ENCODE measurements at places on chromosomes 13 and 19.

DNA sequence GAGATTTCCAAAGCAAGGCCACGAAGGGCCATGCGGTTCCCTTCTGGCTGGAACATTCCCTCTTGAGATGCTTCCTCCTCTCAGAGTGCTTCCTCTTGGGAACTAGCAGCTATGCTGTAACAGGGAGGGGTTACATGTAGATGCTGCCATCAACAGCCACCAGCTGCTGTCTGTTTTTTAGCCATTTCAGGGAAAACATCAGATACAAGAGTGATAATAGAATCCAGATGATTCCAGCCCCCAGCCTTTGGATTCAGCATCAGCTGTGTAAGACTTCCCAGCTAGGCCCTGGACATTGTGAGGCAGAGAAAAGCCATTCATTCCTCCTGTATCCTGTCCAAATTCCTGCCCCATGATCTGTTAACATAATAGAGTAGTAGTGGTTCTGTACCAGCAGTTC is 8.2 kb upstream of the ZNF177 start:
- DNase-seq: no peak
- no peak overlapping the region for H3K4me3 ChIP-seq
- H3K36me3 ChIP-seq: peaks cover 49% of the 10 kb centered on the region
- no peak overlapping the region for H3K27ac ChIP-seq

DNA sequence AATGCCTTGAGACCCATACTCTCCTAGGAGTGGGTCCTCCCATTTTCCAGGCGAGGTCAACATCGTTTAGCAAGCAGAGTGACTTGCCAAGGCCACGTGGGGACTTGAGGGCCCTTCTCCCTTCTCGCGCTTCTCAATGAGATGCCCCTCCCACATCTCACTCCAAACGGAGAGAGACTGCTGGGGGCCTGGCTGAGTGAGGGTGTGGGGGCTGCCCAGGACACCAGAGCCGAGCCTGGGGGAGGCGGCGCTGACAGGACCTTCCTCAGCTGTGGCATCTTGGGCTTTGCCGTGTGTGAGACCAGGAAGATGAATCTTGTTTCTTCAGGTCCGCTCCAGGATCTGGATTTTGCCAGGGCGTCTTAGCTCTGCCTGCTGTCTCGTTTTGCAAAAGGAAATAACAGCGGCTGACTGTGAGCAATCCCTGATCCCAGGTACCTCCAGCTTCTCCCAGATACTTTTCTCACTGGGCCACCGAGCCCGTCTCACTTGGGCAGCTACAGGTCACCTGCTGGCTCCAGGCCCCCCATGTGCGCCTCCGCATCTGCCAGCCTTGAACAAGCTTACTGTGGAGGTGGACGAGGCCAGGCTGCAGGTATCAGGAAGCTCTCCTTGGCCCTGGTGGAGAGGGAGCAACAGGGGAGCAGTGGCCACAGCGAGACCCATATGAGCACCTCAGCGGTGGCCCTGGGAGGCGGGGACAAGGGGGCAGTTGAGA is 6.0 kb downstream of the COX6B2 start:
- H3K4me1 ChIP-seq: peaks cover 11% of the 10 kb centered on the region
- H3K36me3 ChIP-seq: peaks cover 1% of the 10 kb centered on the region
- no peak overlapping the region for H3K27ac ChIP-seq
- peaks cover 32% of the 10 kb centered on the region for H3K27me3 ChIP-seq

GRCh38 chr13:23620613-23621315 is 50.6 kb downstream of the TNFRSF19 start:
- DNase-seq: no peak
- no peak overlapping the region for H3K4me3 ChIP-seq
- H3K27me3 ChIP-seq: peaks cover 4% of the 10 kb centered on the region
- no peaks in the 10 kb centered on the region for H3K4me1 ChIP-seq
- H3K36me3 ChIP-seq: no peaks in the 10 kb centered on the region

- H3K27me3 ChIP-seq: no peaks in the 10 kb centered on the region
- peaks cover 2% of the 10 kb centered on the region for H3K36me3 ChIP-seq
- H3K4me3 ChIP-seq: peak overlapping the region; percentile 88
- H3K27ac ChIP-seq: no peak overlapping the region
- DNase-seq: no peak
- peaks cover 32% of the 10 kb centered on the region for H3K4me1 ChIP-seq
Observed at GRCh38 chr13:76884186-76884906, 1.9 kb downstream of the KCTD12 start.

DNA sequence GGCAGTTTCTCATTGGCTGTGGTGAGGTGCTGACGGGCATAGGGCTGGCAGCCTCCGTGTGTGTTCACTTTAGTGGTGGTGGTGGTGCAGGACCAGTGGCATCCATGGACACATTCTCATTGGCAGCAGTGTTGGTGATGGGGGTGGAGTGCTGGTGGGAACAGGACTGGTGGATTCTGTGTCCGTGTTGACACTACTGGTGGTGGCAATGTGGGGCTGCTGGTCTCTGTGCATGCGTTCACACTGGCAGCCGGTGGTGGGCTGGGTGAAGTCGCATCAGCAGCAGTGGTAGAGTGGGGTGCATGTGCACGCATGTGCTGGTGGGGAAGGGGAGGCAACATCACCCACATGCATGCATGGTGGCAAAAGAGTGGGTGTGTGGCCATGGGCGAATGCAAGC is 1471.4 kb upstream of the PCDH20 start:
- H3K4me1 ChIP-seq: no peaks in the 10 kb centered on the region
- H3K4me3 ChIP-seq: no peak overlapping the region
- no peaks in the 10 kb centered on the region for H3K36me3 ChIP-seq
- DNase-seq: no peak

- DNase-seq: no peak
- H3K4me1 ChIP-seq: no peaks in the 10 kb centered on the region
- H3K4me3 ChIP-seq: no peak overlapping the region
- no peaks in the 10 kb centered on the region for H3K36me3 ChIP-seq
- no peaks in the 10 kb centered on the region for H3K27me3 ChIP-seq
- H3K27ac ChIP-seq: no peak overlapping the region
Observed at GRCh38 chr13:21336609-21337349, 122.3 kb downstream of the ZDHHC20 start.

DNA sequence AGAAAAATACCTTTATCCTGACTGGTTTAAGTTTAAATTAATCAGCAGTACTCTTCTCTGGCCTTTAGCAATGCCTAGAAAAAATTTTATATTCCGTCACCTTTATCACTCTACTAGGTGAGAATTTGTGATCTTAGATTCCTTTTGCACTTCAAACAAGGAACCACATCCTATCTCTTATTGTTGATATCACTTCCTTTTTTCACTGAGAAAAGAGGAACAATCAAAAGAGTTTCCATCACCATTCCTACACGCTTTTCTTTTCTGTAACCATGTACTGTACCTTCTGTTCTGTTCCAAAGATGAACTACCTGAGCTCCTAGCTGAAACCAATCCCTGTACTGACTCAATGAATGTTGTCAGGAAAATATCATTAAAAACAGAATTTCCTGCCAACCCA is 1379.0 kb upstream of the MIR17HG start:
- H3K27me3 ChIP-seq: no peaks in the 10 kb centered on the region
- no peaks in the 10 kb centered on the region for H3K4me1 ChIP-seq
- H3K27ac ChIP-seq: no peak overlapping the region

DNA sequence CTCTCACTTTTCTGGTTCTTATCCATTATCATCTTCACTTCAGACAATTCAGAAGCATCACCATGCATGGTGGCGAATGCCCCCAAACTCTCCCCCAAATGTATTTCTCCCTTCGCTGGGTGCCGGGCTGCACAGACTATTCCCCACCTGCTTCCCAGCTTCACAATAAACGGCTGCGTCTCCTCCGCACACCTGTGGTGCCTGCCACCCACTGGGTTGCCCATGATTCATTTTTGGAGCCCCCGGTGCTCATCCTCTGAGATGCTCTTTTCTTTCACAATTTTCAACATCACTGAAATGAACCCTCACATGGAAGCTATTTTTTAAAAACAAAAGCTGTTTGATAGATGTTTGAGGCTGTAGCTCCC is 2.8 kb upstream of the F10 start:
- no peak overlapping the region for H3K27ac ChIP-seq
- H3K4me3 ChIP-seq: no peak overlapping the region
- no peaks in the 10 kb centered on the region for H3K36me3 ChIP-seq
- no peak for DNase-seq
- H3K27me3 ChIP-seq: peaks cover 10% of the 10 kb centered on the region

GRCh38 chr13:69524459-69525150 is 583.0 kb upstream of the ATXN8OS start:
- H3K27ac ChIP-seq: no peak overlapping the region
- DNase-seq: no peak
- no peaks in the 10 kb centered on the region for H3K4me1 ChIP-seq
- H3K27me3 ChIP-seq: no peaks in the 10 kb centered on the region
- no peaks in the 10 kb centered on the region for H3K36me3 ChIP-seq

GRCh38 chr13:39051157-39051556 is 12.9 kb downstream of the NHLRC3 start:
- H3K4me3 ChIP-seq: no peak overlapping the region
- no peak for DNase-seq
- H3K27ac ChIP-seq: no peak overlapping the region

GRCh38 chr13:114132419-114133121 is at the start of gene RASA3:
RASA3 (minus strand) TSS chr13:114132623; CDS start chr13:114132489, 134 bp downstream.
- peak within 1 kb of the TSS; percentile 93 for H3K4me3 ChIP-seq
- H3K27ac ChIP-seq: peak within 1 kb of the TSS; percentile 76
- H3K36me3 ChIP-seq: peaks cover 7% of the 10 kb centered on the region
- H3K4me1 ChIP-seq: peaks cover 56% of the 10 kb centered on the region
- H3K27me3 ChIP-seq: no peaks in the 10 kb centered on the region

DNA sequence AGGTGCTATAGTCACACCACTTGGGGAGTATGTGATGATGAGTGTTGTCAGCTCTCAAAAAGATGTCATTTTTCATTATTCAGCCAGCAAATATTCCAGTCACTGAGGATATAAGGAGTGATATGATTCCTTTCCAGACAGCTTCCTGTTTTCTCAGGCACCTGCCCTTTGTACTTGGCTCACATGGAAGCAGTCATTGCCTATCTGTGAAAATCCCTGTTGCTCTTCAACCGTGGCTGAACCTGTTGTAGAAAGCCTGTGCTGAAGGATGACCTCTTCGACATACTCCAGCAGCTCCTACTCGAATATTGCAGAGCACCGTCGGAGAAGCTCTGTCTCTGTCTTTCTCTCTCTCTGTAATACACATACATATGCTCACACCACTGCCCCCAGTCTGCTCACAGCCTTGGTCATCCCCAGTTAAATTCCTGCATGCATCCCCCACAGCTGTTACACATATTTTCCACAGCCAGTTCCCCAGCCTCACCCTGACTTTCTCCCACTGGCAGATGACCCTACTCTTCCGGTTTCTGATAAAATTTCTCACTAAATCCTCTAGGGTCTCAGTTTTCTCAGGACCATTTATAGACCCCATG is 204.2 kb upstream of the ARGLU1 start:
- H3K27me3 ChIP-seq: no peaks in the 10 kb centered on the region
- no peak overlapping the region for H3K27ac ChIP-seq
- H3K4me3 ChIP-seq: no peak overlapping the region
- no peak for DNase-seq
- H3K4me1 ChIP-seq: no peaks in the 10 kb centered on the region

DNA sequence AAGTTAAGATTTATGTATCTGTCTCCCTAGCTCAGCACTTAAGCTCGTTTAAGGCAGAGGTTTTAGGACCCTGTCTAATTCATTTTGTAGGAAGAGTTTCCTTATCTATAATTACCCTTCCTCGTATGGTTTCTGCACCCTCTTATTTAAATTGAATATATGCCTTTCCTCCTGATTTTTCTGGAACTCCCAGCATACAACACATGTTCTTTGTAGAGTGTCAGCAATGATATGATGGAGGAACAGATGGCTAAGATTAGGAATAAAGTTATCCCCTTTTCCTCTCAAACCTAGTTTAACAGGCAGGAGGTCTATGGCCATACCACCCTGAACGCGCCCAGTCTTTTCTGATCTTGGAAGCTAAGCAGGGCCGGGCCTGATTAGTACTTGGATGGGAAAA is 359.5 kb downstream of the PCDH17 start:
- DNase-seq: no peak
- no peaks in the 10 kb centered on the region for H3K4me1 ChIP-seq
- no peaks in the 10 kb centered on the region for H3K36me3 ChIP-seq

DNA sequence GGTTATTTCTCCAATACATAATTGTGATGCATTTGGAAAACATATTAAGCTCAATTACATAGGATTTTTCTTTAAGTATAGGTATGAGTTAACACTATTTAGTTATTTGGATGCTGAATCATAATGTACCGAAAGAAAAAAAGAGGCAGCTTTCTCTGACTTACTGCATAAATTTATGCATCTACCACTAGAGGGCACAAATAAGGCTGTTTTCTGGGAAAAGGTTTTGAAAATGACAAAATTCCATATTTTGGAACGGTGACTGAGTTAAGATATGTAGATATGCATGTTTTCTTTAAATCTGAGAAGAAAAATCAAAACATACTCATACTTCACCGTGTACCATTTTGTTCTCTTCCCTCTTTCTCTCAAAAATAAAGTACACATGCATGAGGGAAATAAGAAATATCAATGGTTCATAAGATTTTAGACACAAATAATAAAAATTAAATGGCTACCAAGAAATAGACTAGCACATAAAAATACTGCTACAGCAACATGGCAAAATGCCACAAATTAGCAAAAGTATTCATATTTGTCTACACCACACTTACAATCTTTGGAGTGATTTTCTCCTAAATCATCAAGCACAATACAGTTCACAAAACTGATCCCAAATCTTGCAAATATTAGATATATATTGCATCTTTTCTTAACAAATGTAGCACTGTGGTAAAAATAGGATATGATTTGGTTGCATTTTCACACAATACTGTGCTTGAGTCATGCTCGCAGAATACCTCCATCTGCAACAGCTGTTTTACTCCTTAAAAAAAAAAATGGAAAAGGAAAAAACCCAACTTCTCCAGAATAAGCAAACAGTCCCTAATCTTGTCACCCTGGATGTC is 260.0 kb downstream of the FGF14 start:
- H3K4me1 ChIP-seq: no peaks in the 10 kb centered on the region
- no peak overlapping the region for H3K4me3 ChIP-seq
- DNase-seq: no peak
- no peaks in the 10 kb centered on the region for H3K36me3 ChIP-seq
- H3K27me3 ChIP-seq: no peaks in the 10 kb centered on the region

DNA sequence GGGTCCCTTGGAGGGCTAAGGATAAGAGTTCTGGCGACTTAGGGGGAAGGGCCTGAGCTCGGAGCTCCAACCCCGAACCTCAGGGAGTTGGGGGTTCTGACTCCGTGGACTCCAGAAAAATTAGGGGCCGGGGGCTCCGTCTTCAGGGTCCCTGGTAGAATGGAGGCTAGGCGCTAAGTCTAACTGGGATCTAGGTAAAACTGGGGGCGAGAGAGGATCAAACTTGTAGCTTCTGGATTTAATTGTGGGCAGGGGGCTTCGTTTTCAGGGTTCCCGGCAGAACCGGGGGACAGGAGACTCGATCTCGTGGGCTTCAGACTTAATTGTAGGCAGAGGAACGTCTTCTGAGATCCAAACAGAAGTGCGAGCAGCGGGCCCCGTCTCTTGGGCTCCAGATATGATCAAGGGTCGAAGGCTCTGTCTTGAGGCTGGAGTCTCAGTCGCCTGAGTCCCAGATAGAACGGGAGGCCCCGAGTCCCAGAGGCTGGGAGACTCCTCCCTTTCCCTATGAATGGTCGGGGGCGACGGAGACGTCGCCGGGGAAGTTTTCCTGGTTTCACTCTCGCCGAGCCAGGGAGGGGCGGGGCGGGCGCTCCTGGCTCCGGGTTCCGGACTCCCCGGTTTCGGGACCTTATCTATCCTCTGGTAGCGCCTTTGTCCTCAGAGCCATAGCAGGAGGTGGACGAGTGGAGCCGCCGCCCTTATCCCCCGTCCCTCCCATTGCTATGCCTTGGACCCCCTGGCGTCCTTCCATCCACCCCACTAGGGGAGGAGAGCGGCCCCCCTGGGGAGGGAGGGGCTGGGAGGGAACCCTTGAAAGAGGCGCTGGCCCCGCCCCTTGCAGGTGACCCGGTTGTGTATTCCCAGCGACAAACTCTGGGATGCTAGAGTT is 1.3 kb downstream of the NECTIN2 start:
- H3K4me1 ChIP-seq: peaks cover 31% of the 10 kb centered on the region
- no peaks in the 10 kb centered on the region for H3K36me3 ChIP-seq
- H3K27ac ChIP-seq: no peak overlapping the region
- no peak for DNase-seq

All from activated B cell treated with CpG ODN at 0.5 μM for 24 hours (primary cell).